AG04449 (cell line): ENCODE measurements at places on chromosomes 3 and 15.

DNA sequence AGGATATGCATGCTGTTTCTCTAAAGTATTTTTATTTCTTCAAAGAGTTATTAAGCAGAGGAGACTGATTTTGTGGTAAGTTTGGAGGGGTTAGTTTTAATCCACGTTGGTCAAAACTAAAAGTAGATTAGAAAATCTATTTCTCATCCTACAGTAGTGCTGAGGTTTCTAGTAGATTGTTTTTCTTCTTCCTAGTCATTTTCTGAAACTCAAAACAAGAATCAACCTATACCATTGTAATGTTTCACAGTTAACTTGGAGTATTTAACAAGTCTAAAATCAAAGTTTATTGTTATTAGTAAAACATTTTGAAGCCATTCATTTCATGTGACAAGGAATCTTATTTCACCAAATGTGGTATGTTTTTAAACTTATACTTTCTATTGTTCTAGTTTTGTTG, 57.9 kb downstream of the RBM6 start:
- no peak for DNase-seq

DNA sequence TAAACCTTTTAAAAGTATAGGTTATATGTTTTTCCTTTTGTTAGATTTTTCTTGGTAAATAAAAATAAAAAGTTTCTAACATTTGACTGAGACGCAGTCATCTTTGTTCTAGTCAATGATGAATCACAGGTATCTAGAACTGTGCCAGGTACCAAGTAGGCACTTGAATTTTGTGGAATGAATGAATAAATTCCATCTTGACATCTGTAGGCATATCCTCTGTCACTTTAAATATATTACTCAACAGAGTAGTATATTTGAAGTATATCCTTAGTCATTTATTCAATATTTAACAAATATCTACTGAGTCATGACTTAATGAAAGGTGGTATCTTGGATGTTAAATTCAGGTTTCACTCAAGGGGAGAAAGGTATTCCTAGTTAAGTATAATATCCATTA, 828.4 kb downstream of the TUSC7 start:
- no peak for DNase-seq

GRCh38 chr3:15204005-15204404, 2.0 kb upstream of the CAPN7 start:
- DNase-seq: no peak

DNA sequence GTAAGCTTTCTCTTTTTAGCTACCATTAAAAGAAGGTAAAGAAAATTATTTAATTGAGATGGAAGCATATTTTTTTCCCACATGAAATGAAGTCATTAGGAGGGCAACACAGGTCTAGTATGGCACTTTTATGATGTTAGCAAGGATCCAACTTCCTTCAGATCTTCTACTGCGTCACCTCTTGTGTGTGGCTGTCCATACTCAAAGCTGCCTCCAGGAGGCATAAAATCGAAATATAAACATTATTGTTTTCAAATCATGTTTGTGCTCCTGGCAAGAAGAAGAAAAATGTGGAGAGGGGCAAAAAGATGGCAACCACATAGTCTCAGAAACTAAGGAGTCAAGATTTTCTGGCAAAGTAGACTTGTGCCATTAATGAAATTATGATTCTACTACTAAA, 791.7 kb upstream of the EPHA6 start:
- no peak for DNase-seq

GRCh38 chr3:8443829-8444791, 57.5 kb upstream of the LMCD1 start:
- peak; percentile 99 for DNase-seq

- DNase-seq: no peak
Observed at GRCh38 chr3:180871901-180872300, 40.6 kb upstream of the FXR1 start.

GRCh38 chr3:37772773-37773354, 88.8 kb upstream of the CTDSPL start:
- DNase-seq: no peak

GRCh38 chr3:54818486-54818885, 109.4 kb downstream of the LRTM1 start:
- no peak for DNase-seq
